T follicular helper cell (primary cell): ENCODE measurements at places on chromosomes 5 and 9.

GRCh38 chr5:72478684-72479083, 28.5 kb downstream of the ZNF366 start:
- DNase-seq, result no peak

GRCh38 chr5:7014611-7015010, 301.4 kb downstream of the TENT4A start:
- DNase-seq, result no peak

DNA sequence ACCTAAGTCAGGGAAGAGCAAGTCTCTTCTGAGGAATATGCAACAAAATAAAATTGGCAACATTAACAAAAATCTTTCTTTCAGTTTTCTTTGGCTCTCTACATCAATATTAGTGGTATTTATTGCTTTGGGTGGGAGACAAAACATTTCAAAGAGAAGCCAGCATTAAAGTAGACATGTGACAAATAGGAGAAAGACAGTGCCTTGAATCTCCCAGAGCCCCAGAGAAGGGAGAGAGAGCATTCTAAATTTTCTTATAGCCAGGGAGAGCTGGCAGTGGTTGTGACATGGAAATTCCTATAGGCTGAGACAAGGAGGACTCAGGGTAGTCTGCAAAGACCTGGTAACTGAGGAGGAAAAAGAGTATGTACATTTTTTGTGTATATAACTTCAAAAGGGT, 79.4 kb upstream of the NREP start:
- no peak for DNase-seq

GRCh38 chr9:20335668-20336332, 286.5 kb downstream of the MLLT3 start:
- DNase-seq, result no peak

DNA sequence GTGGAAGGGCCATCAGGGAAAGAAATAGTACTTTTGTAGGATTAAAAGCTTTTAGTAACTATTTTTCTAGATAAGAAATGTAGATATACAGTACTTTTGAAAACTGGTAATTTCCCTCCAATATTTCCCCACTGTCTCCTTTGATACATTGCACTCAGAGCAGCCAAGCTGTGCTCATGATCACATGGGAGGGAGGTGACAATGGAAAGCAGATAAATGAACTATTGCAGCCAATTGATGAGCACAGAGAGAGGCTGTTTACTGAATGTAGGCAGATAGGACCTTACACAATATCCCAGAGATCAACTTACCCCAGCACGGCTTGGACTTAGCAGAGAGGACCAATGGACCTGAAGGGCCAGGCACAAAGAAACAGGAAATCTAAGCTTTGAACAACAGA, 178.0 kb upstream of the NREP start:
- DNase-seq, result no peak

GRCh38 chr5:110043025-110043424, 353.3 kb downstream of the MAN2A1 start:
- no peak for DNase-seq

GRCh38 chr5:38458174-38458573, 98.3 kb downstream of the LIFR start:
- DNase-seq, result no peak
